Activated CD8-positive, alpha-beta memory T cell treated with anti-CD3 and anti-CD28 coated beads for 4 hours (primary cell): ENCODE measurements at places on chromosomes 7 and 10.

GRCh38 chr10:132232023-132232951 is 45.5 kb downstream of the DPYSL4 start:
- DNase-seq, result no peak

DNA sequence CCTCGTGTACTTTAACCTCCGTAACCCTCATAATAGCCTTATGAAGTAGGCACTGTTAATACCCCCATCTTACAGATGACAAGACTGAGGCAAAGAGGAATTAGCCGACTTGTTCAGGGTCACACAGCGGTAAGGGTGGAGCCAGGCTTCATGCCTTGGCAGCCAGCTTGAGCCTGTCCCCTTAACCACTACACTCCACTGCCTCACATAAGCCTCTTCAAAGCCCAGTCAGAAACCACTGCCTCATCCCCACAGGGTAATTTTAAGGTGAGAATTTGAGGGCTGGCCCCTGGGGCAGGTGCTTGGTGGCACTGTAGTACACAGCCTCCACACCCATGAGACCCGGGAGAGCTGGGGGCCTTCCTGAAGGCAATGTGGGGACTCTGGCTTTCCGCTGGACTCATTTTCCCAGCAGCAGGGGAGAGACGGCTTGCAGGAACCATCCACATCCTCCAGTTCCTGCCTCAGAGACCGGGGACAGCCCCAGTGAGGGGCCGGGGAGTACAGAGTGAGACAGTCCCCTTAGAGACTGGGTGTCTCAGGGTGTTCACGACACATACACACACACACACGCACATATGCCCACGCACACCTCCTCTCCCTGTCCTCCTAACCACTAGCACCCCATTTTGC is 7.6 kb upstream of the C10orf105 start:
- DNase-seq, result peak; percentile 39

- no peak for DNase-seq
Measured at GRCh38 chr7:121519548-121520521, 123.7 kb upstream of the FAM3C start.

DNA sequence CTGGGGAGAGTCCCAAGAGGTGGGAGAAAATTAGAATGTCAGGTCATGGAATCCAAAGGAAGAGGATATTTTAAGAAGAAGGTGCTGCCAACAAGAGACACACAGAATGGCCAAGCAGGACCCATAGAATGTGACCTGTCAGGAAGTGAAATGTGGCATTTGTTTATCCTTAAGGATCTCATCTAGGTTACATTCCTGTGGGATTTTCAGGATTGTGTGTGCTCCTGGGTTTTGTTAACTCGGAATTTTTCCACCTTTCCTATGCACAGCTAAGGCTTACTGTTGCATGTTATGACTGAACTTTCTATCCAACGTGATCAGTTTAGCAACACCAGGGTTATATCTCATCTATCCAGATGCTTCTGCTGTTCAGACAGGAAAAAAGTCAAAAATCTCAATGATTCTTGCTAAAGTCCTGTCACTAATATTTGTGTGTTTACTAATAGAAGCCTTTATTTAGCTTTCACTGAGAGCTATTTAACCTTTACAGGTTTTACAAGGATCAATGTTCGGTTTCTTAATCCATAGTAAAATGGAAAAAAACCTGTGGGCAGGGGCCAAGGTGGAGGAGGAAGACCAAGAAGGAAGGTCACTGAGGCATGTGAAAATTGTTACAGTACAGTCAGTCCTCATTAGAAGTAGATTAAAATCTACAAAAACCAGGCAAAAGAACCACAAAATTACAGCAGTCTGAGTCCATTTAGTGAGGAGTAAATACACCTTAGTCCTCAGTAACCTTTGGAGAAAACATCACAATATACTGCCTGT is 437.8 kb upstream of the NPVF start:
- DNase-seq, result no peak

- DNase-seq, result no peak
Measured at GRCh38 chr10:8235253-8236027, 181.0 kb downstream of the GATA3 start.

- DNase-seq, result no peak
Measured at GRCh38 chr7:124088590-124088989, 55.7 kb upstream of the TMEM229A start.

- DNase-seq, result no peak
Measured at GRCh38 chr7:131234719-131235488, 92.8 kb upstream of the MKLN1 start.

- peak; percentile 44 for DNase-seq
Measured at GRCh38 chr7:155380221-155380861, 77.6 kb upstream of the EN2 start.

- no peak for DNase-seq
Measured at GRCh38 chr10:129328546-129328945, 138.5 kb upstream of the MGMT start.

- no peak for DNase-seq
Measured at GRCh38 chr7:69283421-69283820, 314.9 kb upstream of the AUTS2 start.

GRCh38 chr7:73738612-73739386 is at the start of gene ABHD11:
Gene ABHD11, minus strand, starts transcription at chr7:73738802. Its CDS starts 32 bp downstream, at chr7:73738770.
- peak; percentile 98 for DNase-seq

DNA sequence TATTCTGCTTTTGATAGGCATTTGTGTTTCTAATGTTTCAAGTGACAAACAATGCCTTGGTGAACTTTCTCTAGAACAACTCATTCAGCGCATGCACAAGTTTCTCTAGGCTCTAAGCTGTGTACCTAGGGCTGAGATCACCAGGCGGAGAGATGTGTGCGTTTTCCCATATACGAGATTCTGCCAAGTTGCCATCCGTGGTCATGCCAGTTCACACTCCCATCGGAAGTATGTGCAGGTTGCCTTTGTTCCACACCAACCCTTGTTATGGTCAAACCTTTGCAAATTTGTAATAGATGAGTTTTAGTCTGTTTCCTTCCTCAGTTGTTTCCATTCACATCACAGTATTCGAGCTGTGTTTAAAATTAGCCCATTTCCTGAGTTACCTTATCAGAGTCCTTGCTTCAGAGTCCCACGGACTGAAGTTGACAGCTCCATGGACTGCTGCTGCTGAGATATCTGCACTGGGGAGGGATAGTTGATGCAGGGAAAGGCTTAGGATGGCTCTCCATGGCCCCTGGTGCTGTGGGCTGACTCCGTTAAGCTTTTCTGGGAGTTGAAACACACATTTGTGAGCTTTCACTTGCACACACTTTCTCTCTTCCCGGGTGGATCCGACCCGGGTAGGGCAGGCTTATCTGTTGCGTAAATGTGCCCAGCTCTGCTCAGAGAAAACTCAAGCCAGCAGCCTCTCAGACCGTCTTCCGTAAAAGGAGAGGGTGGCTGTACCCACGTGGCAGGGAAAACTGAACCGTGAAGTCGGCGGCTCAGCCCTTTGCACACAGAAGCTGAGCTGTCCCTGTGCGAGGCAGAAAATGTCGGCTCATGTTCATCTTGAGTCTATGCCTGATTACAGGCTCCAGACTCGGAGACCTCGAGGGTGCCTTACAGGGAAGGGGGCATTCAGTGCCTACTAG is 49.4 kb downstream of the HK1 start:
- no peak for DNase-seq

GRCh38 chr7:106045139-106045538 is 67.0 kb downstream of the SYPL1 start:
- DNase-seq, result no peak

DNA sequence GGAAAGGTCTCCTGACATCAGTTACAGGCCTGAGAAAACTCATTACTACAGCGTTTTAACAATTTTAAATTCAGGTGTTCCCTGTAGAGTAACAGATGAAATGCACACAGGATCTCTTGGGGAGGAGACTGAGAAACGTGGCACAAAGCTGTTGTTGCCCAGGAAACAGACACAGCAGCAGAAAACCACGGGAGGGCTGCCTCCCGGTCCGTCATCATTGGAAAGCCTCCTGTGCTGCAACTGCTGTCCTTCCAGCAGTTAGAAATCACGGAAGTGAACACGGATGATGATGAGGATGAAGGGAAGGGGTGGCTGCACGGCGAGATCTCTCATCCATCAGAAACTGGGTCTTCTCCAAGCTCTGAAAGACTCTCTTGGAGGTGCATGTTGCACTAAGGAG is 94.6 kb upstream of the RNF32 start:
- DNase-seq, result no peak

DNA sequence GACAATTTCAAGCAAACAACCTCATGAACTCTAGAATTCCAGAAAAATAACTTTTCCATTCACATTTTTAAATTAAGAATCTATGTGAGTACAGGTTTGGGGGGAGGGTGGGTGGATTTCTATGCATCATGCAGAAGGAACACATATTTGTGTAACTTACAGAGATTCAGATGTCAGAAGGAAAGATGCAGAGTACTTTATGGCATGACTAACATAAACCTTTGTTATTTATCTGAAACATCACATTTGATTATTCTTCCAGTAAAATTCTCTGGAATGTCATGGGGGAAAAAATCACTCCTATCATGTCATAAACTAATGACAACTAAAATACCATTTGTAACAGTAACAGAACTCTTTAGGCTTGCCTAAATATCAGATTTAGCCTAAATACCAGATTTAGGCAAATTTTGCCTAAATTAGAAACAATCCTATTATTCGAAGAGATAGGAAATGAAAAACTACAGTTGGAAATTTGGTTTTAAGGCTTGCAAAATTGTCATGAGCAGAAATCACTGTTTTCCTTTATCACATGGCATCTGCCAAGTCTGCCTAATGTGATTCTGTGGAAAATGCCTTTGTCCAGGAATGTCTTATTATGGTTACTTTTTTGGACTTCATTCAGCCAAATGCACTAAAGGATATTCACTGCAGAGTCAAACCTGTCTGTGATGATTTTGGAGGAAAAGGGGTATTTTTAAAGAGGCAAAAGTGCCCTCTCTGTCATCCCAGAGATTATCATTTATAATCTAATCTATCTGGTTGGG is 527.7 kb upstream of the CELF2 start:
- DNase-seq, result no peak

- no peak for DNase-seq
Measured at GRCh38 chr7:90994601-90995000, 269.6 kb upstream of the FZD1 start.

GRCh38 chr10:46094931-46095750 is 49.1 kb upstream of the MSMB start:
- DNase-seq, result no peak

GRCh38 chr10:71565284-71566000 is 154.1 kb downstream of the C10orf105 start:
- DNase-seq, result no peak

DNA sequence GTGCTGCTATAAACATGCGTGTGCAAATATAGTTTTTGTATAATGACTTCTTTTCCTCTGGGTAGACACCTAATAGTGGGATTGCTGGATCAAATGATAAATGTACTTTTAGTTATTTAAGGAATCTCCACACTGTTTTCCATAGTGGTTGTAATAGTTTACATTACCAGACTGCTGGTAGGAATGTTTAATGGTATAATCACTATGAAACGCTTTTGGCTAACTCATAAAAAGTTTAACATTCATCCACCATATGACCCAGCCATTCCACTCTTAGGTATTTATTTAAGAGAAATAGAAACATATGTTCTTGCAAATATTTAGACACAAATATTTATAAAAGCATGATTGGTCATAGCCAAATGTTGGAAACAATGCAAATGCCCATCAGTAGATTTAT is 32.1 kb upstream of the TFEC start:
- DNase-seq, result no peak

- DNase-seq, result no peak
Measured at GRCh38 chr7:50207251-50207564, 97.3 kb upstream of the IKZF1 start.

DNA sequence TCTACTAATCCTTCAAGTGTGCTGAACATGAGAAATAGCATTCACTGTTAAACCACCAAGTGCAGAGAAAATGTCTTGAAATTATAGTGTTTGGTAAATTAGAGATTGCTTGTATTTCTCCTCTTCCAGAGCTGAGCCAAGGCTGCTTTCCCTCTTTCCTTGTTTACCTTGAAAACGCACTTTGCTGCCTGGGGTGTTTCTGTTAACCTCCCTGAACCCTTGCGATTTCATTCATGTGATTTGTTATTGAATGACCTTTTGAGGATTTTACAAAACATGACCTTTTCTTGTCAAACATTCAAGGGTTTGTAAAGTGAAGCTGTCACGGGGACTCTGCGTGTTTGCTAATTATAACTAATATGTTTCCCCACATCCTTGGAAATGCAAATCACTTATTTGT is 169.4 kb downstream of the LRMDA start:
- DNase-seq, result no peak

DNA sequence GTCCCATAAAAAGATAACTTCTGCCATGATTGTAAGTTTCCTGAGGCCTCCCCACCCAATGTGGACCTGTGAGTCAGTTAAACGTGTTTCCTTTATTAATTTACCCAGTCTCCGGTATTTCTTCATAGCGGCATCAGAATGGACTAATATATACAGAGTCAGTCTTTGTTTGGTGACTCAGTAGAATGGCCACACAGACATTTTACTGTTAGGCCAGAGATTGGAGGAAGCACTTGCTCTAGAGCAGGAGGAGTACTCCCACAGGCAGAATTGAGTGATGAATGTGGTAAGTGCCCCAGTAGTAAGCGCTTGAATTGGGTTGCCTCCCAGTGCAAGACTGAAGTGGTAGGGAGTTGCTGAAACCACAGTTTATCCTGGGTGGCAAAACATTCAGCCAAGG is 149.5 kb upstream of the SMIM30 start:
- no peak for DNase-seq

DNA sequence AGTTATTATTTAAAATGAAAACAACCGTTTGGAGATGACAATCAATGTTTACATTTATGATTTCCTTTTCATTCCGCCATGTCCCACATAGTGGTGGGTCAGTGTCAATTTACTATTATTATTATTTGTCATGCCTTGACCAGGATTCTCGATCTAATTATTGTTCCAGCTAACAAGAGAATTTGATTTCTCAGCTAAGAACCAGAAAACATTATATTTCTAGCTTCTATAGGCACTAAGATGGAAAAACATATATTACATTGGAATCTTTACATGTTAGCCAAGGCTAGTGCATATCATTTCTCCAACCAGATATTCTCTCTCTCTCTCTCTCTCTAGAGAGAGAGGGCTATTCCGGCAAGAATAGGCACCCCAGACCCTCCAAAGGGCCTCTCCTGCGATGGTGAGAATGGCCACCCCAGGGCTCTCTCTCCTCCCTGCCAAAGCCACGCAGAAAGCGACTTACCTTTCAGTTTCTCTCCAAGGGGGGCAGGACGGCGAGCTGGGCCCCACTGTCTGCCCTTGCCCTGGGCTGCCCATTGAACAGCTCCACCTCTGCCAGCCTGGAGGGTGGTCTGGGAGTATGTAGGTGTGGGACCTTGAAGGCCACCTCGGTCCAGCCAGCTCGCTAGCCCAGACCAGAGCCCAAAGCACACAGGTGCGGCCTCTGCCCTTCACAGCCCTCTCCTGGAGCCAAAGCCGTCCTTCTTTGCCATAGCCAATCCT is 2.4 kb downstream of the HOXA3 start:
- DNase-seq, result no peak

GRCh38 chr10:106991091-106991490 is 173.4 kb downstream of the SORCS1 start:
- no peak for DNase-seq
